ENCODE measurements at places on chromosomes 11 and 22. TPM values are rescaled to one million over a fixed set of nuclear protein-coding genes. Genes with fewer than 3 reads are reported as not detected.
A peak's percentile ranks its signal among the peaks of the same experiment; 100 is the strongest.

The CAT gene
- total RNA-seq: 27.0 TPM

The MS4A4A gene
- total RNA-seq: not detected

The C11orf42 gene
- not detected for total RNA-seq

The SBF2 gene
- 47.1 TPM for total RNA-seq

The RTN4R gene
- total RNA-seq: not detected

DNA sequence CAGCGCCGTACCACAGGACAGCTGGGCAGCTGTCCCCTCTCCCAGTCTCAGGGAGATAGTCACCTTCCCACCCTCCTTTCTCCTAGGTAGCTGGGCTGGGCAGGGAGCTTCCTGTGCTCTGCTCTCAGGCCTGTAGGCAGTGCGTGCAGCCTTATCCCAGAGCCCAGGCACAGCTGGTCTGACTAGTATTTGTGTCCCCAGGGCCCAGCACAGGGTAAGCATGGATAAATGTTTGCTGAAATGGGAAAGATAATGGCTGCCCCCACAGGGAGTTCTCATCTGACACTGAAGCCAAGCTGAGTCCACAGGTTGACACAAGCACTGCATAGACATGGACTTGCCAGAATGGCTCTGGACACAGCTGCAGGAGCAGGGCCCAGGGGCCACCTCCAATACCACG is 9.8 kb downstream of the SLC15A3 start:
- no peak for DNase-seq

- no peak for DNase-seq
These were observed 22.0 kb downstream of the MFNG start for GRCh38 chr22:37464181-37464580.

- no peak for DNase-seq
These were observed 45.3 kb downstream of the TMEM135 start for GRCh38 chr11:87083029-87083428.

GRCh38 chr11:126484266-126484665 is 128.8 kb downstream of the ST3GAL4 start:
- peak; percentile 27 for DNase-seq

GRCh38 chr11:65537620-65538231 is 12.8 kb downstream of the SCYL1 start:
- no peak for DNase-seq

DNA sequence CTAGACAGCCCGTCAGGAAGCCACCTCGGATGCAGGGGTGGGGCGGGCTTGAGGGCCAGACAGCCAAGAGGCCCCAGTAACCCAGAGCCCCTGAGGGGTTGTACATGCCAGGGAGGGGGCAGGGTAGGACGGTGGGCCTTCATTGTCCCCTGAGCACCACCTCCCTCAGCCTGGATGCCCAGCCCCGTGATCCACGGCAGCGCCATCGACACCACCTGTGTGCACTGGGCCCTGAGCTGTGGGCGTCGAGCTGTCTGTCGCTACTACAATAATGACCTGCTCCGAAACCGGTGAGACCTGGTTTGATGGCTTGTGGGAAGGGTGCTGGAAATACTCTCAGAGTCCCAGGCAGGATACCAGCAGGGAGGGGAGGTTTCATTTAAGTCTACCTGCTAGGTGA is 37.4 kb upstream of the TPBGL start:
- no peak for DNase-seq

DNA sequence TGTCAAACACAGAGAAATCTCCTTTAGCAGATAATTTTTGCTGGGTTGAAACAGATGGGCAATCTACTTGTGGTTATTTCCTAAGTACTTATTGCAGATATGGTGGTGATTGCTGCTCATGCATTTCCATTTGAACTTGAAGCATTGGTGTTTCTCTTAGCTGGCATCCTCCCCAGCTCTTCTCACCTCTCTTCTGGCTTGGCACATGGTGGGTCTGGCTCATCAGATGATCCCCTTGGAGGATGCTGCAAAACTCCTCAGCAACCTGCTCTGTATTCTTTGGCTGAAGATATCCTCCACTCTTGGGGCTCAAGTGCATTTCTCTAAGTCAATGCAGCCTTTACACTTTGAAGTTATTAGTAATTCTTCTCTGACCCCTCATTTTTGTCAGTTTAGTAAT is 87.3 kb upstream of the MYO18B start:
- no peak for DNase-seq

DNA sequence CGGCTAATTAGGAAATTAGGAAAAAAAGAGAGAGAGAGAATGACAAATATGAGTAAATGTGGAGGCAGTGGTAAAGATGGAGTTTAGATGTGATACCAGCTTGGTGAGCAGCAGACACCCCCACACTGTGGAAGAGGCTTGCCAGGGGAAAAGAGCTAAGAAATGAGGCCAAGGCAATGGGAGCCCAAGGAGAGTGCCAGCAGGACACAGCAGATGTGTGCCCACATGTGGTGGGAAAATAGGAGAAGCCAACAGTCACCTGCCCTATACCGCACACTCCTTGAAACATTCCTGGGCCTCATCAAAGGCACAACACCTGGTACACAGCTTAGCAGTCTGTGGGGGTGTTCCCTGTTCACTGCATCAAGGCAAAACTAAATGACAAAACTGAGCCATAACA is 104.9 kb downstream of the FAM76B start:
- DNase-seq: no peak

GRCh38 chr11:131637469-131638175 is 267.2 kb downstream of the NTM start:
- DNase-seq: no peak

DNA sequence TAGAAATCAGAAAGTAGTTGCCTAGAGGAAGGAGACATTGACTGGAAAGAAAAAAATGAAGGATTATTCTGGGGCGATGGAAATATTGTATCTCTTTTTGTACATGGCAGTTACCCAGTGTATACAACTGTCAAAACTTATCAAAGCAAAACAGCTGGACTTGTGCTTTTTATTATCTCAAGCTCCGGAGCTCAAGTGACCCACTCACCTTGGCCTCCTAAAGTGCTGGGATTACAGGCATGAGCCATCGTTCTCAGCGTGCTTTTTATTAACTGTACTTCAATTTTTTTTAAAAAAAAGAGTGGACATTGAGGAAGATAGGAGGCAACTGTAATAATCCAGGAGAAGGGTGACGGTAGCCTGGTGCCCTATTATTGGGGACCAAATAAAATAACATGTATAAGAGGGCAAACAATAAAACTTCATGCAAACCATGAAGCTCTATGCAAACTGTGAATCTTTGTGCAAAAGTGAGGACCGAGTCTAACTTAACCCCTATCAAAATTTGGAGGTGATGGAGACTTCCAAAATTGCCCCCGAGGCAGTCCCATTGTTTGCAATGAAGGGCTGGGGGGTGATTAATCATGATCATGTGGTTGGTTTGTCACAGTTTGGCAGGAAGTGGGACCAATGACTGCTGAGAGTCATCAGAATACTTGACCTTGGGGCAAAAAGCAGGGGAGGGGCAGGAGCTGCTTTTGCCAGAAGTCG is 23.5 kb downstream of the FZD4 start:
- peak; percentile 88 for DNase-seq

Data from fibroblast of the aortic adventitia (primary cell).